Activated CD4-positive, alpha-beta T cell treated with anti-CD3 and anti-CD28 coated beads for 36 hours (primary cell): ENCODE measurements at places on chromosomes 5 and 9. TPM values are rescaled to one million over a fixed set of nuclear protein-coding genes. Genes with fewer than 3 reads are reported as not detected.

GRCh38 chr5:149018909-149019443 is 43.9 kb downstream of the SH3TC2 start:
- peaks cover 12% of the 10 kb centered on the region for H3K4me1 ChIP-seq
- H3K36me3 ChIP-seq = no peaks in the 10 kb centered on the region
- DNase-seq = peak; percentile 21
- no peak overlapping the region for H3K4me3 ChIP-seq

- no peaks in the 10 kb centered on the region for H3K4me1 ChIP-seq
- H3K27me3 ChIP-seq = no peaks in the 10 kb centered on the region
- no peak for DNase-seq
- peaks cover 2% of the 10 kb centered on the region for H3K36me3 ChIP-seq
Measured at GRCh38 chr9:94922098-94922607, 195.7 kb downstream of the AOPEP start.

Gene ANKRD18A
- 6.4 TPM for total RNA-seq

Gene GAS1
- total RNA-seq = 0.21 TPM

GRCh38 chr5:129112295-129112694 is 17.7 kb downstream of the ISOC1 start:
- H3K4me3 ChIP-seq = no peak overlapping the region
- DNase-seq = no peak
- H3K27ac ChIP-seq = no peak overlapping the region
- H3K27me3 ChIP-seq = no peaks in the 10 kb centered on the region
- H3K36me3 ChIP-seq = peaks cover 16% of the 10 kb centered on the region

Gene ZDHHC11
- total RNA-seq = 6.4 TPM

Gene TMEM215
- not detected for total RNA-seq

GRCh38 chr5:93607367-93608258 is 24.6 kb downstream of the NR2F1 start:
- H3K27ac ChIP-seq = no peak overlapping the region
- peaks cover 21% of the 10 kb centered on the region for H3K4me1 ChIP-seq
- DNase-seq = peak; percentile 53
- peaks cover 82% of the 10 kb centered on the region for H3K27me3 ChIP-seq
- H3K36me3 ChIP-seq = peaks cover 6% of the 10 kb centered on the region

- H3K27me3 ChIP-seq = peaks cover 3% of the 10 kb centered on the region
- H3K27ac ChIP-seq = peak overlapping the region; percentile 84
- H3K4me1 ChIP-seq = peaks cover 60% of the 10 kb centered on the region
- H3K36me3 ChIP-seq = peaks cover 14% of the 10 kb centered on the region
Measured at GRCh38 chr5:140112685-140113179, 1.2 kb upstream of the PURA start.

GRCh38 chr9:127224883-127225739 is 39.5 kb upstream of the GARNL3 start:
- no peak overlapping the region for H3K27ac ChIP-seq
- peaks cover 15% of the 10 kb centered on the region for H3K27me3 ChIP-seq
